Left kidney (tissue), 8 donors: ENCODE measurements at places on chromosomes 7 and 10. TPM values are rescaled to one million over a fixed set of nuclear protein-coding genes. Genes with fewer than 3 reads are reported as not detected.

- peak; percentile 30 for DNase-seq
These were observed 90.6 kb upstream of the SEMA3E start for GRCh38 chr7:83739527-83739926.

DNA sequence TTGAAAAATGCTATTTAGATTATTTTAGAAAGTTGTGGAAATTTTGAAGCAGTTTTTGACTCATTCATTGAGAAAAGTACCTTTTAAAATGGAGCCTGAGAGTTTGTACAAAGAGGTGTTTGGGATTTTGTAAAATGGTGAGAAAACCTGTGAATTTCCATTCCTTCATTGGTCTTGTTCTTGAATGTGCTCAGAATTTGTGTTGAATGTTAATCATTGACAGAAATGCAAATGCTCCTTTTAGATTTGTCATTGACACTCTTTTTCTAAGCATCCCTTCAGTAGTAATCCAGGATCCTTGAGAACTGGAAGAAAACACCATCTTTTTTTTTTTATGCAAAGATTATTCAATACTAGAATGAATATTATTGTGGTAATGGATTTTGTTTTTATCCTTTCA is 74.8 kb downstream of the LCOR start:
- no peak for DNase-seq

DNA sequence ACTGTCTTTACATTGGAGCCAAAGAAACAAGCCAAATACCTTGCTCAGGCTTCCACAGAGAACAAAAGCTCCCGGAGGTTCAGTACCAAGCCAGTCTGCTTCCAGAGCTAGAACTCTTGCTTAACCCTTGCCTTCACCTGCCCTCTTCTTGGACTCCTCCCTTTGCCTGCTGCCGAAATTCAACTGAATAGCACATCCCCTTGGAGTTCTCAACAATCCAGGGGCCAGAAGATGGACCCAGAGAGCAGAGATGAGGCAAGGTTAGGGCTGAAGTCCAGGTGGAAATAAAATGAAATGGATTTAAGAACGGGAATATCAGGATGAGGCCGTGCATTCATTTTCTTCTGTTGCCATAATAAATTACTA is 876 bp upstream of the PIK3AP1 start:
- no peak for DNase-seq

DNA sequence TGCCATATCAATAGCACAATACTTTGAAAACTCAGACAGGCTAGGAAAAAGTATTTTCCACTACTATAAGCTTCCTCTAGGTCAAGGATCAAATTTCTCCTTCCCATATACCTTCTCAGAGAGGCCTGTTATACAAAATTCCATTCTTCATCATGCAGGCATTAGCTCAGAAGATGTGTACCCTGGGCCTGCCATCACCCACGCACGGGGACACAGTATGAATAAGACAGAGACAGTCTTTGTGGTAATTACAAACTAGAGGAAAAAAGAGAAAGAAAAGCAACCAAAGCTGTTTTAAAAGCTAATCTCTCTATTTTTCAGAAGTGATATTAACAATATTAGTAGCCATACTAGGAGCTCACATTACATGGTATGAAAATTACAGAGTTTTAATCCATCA is 236.8 kb upstream of the AOAH start:
- DNase-seq = no peak

DNA sequence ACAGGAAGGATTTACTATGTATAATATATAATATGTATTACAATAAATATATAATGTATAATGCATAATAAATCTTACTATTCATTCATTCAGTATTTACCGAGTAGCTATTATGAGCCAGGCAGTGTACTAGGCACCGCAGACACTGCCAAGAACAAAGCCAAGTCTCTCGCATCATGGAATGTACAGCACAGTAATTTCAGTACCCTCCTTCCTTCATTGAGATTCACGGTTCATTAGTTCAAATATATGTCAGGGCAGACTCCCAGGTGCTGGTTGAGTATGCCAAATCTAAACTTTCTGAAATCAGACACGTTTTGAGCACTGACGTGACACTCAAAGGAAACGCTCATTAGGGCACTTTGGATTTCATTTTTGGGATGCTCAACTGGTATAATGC is 9.1 kb downstream of the USP6NL start:
- DNase-seq = peak; percentile 26

DNA sequence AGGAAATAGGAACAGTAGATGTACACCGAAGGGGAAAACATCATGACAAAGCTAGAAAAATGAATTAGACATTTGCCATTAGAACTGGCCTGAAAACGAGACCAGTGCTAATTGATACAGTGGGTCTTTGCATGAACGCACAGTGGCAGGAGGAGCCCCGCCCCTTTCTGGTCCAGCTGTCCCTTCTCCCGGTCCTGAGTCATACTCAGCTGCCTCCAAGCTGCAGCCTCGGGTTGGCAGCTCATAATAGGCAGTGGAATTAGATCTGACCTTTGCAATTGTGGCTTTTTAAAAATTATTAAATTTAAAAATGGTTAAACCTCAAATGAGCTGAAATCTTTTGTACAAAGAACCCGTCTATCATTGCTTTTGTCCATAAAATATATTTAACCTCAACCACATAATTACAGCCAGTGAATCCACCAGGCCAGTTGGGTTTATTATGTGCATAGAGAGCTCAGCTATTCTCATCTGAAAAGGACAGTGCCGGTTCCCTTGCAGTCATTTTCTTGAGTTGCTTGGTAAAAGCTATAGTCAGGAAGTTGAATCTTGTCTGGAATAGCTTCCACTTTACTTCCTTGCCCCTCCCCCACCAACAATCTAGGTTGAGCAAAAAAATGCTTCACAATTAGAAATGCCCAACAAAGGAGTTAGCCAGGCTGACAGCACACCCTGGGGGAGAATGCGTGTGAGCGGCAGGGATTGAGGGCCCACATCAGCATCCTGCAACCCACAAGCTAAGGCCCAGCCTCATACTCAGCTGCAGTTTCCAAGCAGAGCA is 147.1 kb downstream of the BUB3 start:
- peak; percentile 33 for DNase-seq

- no peak for DNase-seq
These were observed 34.6 kb downstream of the ANKRD7 start for GRCh38 chr7:118259115-118259514.

DNA sequence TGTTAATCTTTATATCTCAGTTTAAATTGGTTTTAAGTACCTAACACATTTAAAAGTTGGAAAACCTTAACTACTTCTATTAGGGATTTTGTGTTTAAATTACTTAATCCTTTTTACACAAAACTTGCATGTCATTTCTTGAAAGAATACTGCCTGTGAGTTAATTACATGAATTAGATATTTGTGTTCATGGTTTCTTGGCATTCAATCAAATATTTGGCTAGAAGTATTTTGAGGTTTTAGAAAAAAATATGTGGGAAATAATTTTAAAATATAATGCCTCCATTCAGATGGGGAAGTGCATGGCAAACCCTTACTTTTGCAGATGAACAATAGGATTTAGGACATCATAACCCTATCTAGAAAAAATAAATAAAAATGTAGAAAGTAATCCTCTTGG is 186.5 kb upstream of the SEMA3E start:
- no peak for DNase-seq

GRCh38 chr7:30222515-30223215 is 61.7 kb upstream of the ZNRF2 start:
- no peak for DNase-seq

DNA sequence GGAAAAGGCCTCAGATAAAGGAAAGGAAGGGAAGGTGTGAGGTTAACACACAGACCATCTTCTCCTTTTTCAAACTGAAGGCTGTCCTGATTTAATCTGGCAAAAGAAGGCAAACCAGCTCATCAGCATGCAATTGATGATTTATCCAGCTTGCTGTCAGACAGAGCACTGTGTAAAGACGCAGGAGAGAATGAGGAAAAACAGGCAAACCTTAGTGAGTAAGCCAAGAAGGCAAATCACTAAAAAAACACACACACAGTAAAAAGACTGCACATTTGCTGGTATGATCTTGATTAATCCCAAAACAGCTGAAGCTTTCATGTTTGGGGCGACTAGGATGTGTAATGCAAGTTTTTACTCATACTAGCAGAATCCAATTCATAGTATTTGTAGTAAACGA is 65.8 kb upstream of the SKAP2 start:
- DNase-seq = no peak

GRCh38 chr7:6628045-6628444 is 9.1 kb upstream of the ZNF316 start:
- no peak for DNase-seq

GRCh38 chr7:11539853-11540252 is 292.1 kb downstream of the THSD7A start:
- no peak for DNase-seq

DNA sequence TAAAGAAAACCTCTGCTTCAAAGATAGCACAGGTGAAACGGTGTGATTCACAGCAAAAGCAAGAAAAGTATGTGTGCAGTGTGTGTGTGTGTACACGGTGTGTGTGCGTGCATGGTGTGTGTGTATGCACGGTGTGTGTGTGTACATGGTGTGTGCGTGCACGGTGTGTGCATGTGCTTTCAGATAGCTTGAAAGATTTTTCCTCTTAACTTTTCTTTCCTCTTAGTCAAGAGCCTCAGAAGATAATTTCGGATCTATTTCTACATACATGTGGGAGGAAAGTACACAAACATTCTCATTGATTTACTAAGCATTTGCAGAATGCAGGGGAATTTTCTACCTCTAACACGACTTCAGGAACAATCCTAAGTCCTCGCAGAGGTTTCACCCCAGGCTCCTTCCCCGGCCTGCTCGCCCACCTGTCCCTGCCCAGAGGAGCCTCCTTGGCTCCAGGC is 2.9 kb downstream of the FGFR2 start:
- DNase-seq = no peak

GRCh38 chr10:119025336-119025735 is 4.2 kb upstream of the NANOS1 start:
- peak; percentile 8 for DNase-seq

- DNase-seq = peak; percentile 35
These were observed 191.0 kb downstream of the LSM5 start for GRCh38 chr7:32299133-32299702.

DNA sequence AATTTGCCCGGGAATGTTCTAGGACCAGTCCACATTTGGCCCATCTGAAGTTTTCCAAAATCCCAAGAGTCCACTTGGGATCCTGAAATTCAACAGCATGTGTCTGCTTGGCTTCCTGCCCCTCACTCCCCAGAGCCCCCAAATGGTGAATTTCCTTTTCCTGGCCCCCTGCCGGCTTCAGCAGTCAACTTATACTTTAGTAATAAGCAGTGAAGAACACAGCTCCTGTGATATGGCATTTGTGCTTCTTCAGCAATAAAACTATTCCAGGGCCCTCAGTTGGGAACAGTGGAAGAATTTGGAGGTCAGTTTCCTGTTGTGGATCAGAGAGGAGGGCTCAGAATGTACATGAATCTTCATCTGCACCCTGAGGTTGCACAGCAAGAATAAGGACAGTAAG is 51.1 kb downstream of the PRF1 start:
- DNase-seq = no peak

GRCh38 chr7:94556028-94556427 is 46.4 kb downstream of the CASD1 start:
- no peak for DNase-seq

DNA sequence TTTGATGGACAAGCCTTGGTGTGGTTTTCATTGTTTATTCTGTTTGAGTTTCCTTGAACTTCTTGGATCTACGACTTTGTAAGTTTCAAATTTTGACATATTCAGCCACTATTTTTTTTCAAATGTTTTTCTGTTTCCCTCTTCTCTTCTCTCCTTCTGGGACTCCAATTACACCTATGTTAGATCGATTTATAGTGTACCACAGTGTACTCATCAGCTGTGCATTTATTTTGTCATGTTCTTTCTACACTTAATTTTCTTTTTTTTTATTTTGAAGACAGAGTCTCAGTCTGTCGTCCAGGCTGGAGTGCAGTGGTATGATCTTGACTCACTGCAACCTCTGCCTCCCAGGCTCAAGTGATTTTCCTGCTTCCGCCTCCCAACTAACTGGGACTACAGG is 16.2 kb downstream of the OLAH start:
- no peak for DNase-seq

GRCh38 chr7:14219125-14219524 is 229.7 kb upstream of the ETV1 start:
- no peak for DNase-seq

- no peak for DNase-seq
These were observed 18.5 kb downstream of the WDR86 start for GRCh38 chr7:151391358-151391730.

DNA sequence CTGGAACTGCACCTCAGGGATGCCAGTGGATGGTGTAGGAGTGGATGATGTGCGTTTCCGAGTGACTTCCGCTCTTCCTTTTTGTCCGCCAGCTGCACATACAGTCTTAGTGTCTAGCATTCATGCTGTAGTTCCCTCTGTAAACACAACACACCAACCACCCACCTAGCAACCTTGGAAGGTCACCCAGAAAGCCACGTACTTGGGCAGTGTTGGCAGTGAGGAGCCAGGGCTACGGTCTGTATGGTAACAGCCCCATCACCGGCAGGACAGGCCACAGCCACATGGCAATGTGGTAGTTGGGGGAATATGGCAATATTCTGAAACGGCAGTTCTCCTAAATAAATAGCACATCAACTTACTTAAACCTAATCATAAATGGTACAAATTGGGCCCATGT is 613.5 kb upstream of the MGMT start:
- no peak for DNase-seq

DNA sequence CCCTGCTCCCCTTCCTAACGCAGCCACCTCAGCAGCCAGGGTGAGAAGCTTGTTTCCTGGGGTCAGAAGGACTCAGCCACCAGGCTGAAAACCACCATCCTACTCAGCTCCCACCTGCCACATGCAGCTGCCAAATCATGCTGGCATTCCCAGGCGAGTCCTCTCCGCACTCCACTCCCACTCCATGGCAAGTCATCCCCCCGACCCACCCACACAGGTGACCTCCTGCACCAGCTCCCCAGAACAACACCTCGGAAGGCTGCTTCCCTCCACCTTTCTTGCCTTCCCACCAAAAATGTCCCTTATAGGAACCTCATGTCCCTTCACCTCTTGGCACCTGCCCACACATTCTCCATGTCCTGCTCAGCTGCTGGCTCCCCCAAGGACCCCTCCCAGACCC is 4.6 kb downstream of the PDAP1 start:
- DNase-seq = no peak

DNA sequence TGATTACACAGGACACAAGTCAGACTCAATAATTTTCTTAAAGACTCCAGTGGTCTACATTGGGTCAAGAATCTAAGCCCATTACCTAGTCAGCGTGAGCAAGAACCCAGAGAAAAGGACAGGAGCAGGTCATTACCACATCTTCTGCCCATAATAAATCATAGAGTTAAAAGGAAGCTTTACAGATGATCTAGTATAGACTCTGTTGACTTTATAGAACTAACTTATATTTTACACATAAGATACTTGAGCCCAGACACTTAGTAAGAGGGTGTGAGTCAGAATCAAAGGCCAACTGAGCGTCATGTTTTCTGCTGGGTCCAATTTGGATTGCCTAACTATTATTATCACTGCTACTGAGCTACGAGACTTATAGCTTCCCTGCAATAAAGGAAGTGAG is 206.1 kb upstream of the NPSR1 start:
- no peak for DNase-seq

GRCh38 chr10:71694567-71694968 is 25.0 kb downstream of the C10orf105 start:
- DNase-seq = no peak

- DNase-seq = no peak
These were observed 47.6 kb upstream of the TMEM72 start for GRCh38 chr10:44863344-44864047.

- no peak for DNase-seq
These were observed 896.9 kb downstream of the CCSER2 start for GRCh38 chr10:85225311-85225710.

The GIGYF1 gene
- polyA plus RNA-seq = 42.7 TPM

The AS3MT gene
- polyA plus RNA-seq = 21.8 TPM

The NUDT13 gene
- 10.6 TPM for polyA plus RNA-seq

The LHPP gene
- polyA plus RNA-seq = 17.9 TPM

The SUN3 gene
- polyA plus RNA-seq = 0.17 TPM

The SYT15 gene
- 15.0 TPM for polyA plus RNA-seq

The HMX2 gene
- 0.75 TPM for polyA plus RNA-seq

The C10orf71 gene
- 0.15 TPM for polyA plus RNA-seq
